ENCODE measurements at places on chromosomes 4 and X.

DNA sequence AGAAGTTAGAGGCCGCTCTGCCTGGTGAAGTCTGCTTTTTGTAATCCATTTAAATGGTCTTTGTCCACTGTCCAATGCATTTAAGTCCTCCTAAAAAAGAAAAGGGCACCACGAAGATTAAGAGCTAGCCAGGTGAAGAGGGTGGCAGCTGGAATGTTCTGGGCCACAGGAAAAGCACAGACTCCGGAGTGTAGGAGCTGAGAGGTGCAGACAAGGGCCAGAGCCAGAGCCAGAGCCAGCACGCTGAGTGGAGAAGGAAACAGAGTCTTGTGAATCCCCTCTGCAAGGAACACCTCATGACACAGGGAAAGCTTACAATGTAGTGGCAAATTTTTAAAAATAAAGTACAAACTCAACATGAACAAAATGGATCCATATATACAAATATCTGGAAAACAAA is 83.6 kb downstream of the TSPAN5 start:
- no peak for DNase-seq

- DNase-seq = no peak
Observed at GRCh38 chrX:119638725-119639471, 32.7 kb upstream of the NKRF start.

DNA sequence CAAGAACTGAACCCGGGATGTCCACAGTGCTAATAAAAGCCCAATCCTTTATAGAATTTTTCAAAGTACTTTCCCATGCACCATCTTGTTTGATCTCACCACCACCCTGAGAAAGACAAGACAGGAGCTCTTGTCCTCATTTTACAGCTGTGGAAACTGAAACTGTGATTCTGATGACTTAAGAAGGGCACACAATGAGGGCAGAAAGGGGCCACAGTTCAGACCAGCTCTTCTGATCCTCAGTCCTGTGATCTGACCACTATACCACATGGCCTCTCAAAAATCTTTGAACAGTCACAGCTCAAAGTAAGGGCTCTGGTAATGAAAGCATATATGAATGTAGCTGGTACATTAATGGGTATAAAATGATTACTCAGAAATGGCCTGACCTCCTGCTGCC is 127.3 kb upstream of the CPEB2 start:
- DNase-seq = no peak

- DNase-seq = no peak
Observed at GRCh38 chr4:106063009-106063408, 167.7 kb downstream of the NPNT start.

DNA sequence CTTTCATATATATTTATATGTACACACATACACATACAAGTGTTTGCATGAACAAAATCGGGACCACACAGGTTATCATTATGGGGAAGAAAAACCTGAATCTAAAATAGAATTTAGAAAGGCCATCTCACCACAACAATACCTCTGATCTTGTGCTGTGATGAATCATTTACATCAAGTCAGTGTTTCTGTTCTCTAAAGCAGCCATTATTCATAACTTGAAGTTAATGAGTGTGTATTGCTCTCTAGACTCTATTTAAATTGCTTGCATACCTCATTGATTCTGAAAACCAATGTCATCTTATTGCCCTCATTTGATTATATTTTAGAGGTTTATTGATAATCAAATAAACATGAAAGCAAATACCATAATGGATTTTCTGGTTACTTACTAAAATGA is 71.6 kb downstream of the FAM114A1 start:
- DNase-seq = no peak

- DNase-seq = peak; percentile 50
Observed at GRCh38 chrX:81195712-81196111, 6.0 kb downstream of the HMGN5 start.

GRCh38 chr4:169052594-169052945 is 42.5 kb upstream of the CBR4 start:
- no peak for DNase-seq

DNA sequence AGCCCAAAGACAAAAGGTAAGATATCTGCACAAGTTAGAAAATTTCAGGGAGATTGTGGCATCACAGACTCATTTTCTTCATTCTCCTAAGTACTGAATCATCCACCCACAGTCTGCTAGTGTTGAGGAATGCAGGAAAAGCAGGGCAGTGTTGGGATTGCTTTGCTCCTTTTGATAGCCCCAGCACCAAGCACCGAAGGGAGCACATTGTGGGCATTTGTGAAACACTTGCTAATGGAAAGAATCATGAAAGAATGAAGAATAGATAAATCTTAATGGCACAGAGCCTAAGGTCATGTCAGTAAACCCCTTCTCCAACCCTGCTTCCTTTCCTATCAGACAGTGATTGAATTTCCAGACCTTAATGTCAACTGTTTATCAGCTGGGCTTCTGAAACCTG is 103.1 kb upstream of the GPRIN3 start:
- peak; percentile 35 for DNase-seq

- no peak for DNase-seq
Observed at GRCh38 chr4:183876268-183876934, 28.7 kb upstream of the STOX2 start.

DNA sequence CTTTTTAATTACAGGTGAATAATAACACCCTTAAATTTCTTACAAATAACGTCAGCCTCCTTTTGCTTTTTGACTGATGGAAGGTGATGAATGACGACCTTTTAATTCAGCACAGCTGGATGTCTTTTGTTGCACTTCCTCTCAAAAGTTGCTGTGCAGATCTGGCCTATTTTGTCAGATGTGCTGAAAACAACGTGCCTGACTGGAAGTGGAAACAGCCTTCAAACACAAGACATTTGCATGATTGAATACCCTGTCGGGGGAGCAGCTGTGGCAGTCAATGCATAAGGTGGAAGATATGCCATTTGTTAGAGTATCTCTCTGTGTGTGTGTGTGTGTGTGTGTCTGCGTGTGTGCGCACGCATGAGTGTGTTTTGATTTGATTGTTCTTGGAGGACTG is 579.7 kb downstream of the SPRY1 start:
- DNase-seq = no peak

DNA sequence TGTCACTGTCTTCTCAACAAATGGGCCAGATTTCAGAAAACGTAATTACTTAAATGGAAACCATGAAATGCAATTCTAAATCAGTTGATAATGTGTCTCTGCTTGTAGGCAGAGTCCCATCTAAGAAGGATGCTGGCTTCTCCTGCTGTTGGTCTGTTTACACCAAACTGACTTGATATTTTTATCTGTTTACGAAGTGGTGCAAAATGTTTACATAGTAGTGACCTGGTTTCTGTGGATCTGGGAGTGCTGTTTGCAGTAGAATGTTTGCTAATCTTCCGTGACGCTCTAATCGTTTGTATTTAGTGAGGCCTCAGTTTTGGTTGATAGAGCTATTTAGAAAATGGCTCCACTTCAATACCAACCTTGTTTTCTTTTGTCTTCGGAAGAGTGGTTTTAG is 213.5 kb downstream of the VEGFC start:
- no peak for DNase-seq

- no peak for DNase-seq
Observed at GRCh38 chrX:112784692-112785091, 55.9 kb downstream of the AMOT start.

DNA sequence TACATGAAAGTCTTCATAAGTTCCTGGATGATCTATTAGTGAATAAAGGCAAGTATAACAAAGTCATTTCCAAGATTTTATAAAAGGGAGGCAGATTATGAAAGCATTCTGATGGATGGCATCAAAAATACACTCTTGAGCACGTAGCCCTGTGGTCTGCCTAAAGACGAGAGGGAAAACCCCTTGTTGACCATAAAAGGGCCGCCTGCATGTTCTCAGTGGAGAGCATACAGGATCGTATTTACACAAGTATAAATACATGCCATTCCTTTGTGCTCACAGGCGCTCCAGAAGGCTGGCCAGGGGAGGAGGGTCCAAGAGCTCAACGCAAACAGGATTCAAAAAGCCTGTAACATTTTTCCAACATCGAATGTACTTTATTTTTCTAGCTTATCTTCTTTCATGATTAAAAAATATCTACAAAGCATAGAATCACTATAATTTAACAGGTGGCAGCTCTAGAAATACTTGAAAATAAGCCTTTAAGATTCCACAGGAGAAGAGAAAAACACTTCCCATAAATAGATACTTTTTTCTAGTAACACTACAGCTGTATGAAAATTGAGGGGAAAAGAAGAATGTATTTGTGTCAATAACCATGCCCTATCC is 29.6 kb downstream of the PDGFC start:
- no peak for DNase-seq

- no peak for DNase-seq
Observed at GRCh38 chr4:10831727-10832408, 147.3 kb upstream of the CLNK start.

- no peak for DNase-seq
Observed at GRCh38 chr4:158250321-158250720, 40.0 kb downstream of the TMEM144 start.
